ENCODE measurements at places on chromosomes 4 and X. TPM values are rescaled to one million over a fixed set of nuclear protein-coding genes. Genes with fewer than 3 reads are reported as not detected.

DNA sequence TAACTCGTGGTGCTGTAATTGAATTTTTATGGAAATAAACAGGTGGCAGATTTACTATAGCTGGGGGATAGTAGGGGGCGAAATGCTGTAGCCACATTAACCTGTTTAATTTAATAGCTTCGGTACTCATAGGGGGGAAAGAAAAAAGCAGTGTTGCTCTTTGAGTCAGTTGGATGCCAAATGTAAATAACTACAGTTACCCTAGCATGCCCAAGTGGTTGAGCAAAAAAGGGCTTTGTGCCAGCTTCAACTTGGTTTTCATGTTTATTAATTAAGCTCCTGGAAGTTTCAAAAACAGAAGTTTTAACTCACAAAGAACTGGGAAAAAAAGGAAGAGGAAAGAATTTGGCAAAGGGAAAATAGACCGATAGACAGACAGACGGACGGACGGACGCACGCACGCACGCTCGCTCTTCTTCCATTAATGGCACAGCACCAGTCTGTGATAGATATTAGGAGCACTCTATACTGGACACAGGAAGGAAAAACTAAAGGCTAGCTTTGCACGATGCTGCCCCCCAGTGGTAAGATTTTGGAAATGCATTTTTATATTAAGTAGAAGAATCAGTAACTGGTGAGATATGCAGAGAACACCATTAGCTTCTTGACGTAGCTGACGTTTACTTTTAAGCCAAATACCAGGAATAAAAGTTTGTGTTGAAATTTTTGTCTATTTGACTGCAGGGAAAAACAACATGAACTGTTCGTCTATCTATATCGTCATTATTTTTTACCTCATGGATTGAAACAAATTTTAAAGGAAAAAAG lies 151.8 kb downstream of the SLC7A11 start:
- H3K4me3 ChIP-seq = peak overlapping the region; percentile 56
- DNase-seq = peak; percentile 52
- H3K4me1 ChIP-seq = peaks cover 24% of the 10 kb centered on the region
- H3K27me3 ChIP-seq = no peaks in the 10 kb centered on the region
- H3K27ac ChIP-seq = peak overlapping the region; percentile 31
- H3K36me3 ChIP-seq = peaks cover 3% of the 10 kb centered on the region

GRCh38 chr4:156779042-156779441 lies 192.6 kb downstream of the PDGFC start:
- peaks cover 10% of the 10 kb centered on the region for H3K36me3 ChIP-seq
- no peaks in the 10 kb centered on the region for H3K27me3 ChIP-seq
- H3K27ac ChIP-seq = no peak overlapping the region
- H3K4me3 ChIP-seq = no peak overlapping the region
- H3K4me1 ChIP-seq = peaks cover 4% of the 10 kb centered on the region

Gene CYLC1
- not detected for total RNA-seq

- peaks cover 14% of the 10 kb centered on the region for H3K4me1 ChIP-seq
- H3K27me3 ChIP-seq = no peaks in the 10 kb centered on the region
- no peak overlapping the region for H3K4me3 ChIP-seq
- no peak for DNase-seq
- H3K27ac ChIP-seq = no peak overlapping the region
Measured at GRCh38 chr4:145804116-145804515, 124.2 kb downstream of the C4orf51 start.

DNA sequence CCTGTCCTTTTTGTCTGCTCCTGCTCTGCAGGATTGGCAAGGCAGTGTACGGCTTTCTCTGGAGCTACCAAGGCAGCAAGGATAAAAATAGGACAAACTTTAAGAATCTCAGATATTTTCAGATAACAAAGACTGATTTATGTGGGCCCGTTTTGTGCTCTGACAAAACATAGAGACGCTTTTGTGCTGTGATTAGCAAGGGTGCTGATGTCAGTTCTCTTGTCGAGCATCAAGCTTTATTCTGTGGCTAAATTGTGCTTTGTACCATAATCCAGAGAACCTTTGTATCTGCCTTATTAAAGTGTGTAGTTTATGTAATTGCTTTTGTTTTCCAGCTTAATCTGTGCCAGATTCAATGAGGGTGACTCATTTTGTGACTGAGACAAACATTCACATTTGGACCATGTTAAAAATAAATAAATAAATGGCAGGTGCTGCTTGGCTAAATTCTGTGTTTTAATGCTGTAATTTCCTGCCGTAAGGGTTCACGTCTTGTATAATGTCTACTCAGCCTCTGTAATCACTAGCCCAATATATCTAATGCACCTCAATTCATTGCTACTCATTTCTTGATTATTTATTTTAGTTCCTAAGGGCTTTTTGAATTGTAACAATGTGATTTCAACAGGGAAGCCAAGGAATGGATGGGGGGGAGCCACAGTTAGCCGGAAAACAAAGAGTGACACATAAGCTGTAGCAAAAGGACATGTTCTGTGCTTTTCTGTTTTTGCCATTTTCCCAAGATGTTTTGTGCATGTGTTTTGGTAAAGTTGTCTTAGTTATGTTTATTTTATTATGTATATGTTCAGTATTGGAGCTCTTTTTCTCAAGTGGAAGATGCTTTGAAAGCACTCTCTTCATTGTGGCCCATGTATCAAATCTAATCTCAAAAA lies 75.1 kb downstream of the GAB1 start:
- H3K27ac ChIP-seq = no peak overlapping the region
- DNase-seq = no peak
- no peaks in the 10 kb centered on the region for H3K27me3 ChIP-seq
- peaks cover 6% of the 10 kb centered on the region for H3K36me3 ChIP-seq
- H3K4me1 ChIP-seq = peaks cover 16% of the 10 kb centered on the region

Gene PRDM5
- total RNA-seq = 24.1 TPM

- DNase-seq = no peak
- H3K36me3 ChIP-seq = no peaks in the 10 kb centered on the region
- no peak overlapping the region for H3K27ac ChIP-seq
- H3K27me3 ChIP-seq = no peaks in the 10 kb centered on the region
- no peaks in the 10 kb centered on the region for H3K4me1 ChIP-seq
- no peak overlapping the region for H3K4me3 ChIP-seq
Measured at GRCh38 chrX:134161162-134161561, 75.8 kb upstream of the CCDC160 start.

Gene PRPS1
- total RNA-seq = 35.6 TPM

Gene TRMT10A
- total RNA-seq = 9.2 TPM

Data from progenitor cell of endocrine pancreas (in vitro differentiated cells).